ENCODE measurements at places on chromosomes 1 and 21.

DNA sequence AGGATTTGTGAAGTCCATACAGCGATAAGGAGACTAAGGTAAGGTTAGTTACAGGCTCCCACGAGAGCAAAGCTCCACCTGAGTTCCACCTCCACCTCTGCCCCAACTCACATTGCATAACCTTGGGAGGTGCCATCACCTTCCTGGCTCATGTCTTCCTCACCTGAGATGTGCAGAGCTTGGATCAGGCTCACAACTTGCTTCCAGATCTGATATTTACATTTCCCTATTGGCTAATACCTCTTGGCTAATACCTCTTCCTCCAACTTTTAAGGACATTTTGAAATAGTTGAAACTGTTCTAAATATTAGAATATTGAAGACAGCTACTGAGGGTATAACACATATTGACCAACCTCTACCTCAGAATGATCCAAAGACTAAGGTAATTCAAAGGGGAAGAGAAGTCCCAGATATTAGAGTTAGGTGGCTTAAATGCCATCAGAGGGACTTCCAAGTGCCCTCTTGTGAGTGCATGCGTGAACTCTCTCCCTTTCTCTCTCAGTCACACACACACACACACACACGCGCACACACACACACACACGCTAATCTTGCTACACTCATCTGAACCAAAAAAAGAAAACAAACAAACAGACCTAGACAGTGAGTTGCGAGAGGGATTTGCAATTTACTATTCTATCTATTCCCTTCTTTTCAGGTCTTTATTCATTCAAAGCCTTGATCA is 134.3 kb downstream of the PLPP3 start:
- no peak for DNase-seq

- no peak for DNase-seq
Observed at GRCh38 chr1:91830242-91831131, 55.5 kb downstream of the TGFBR3 start.

- DNase-seq = no peak
Observed at GRCh38 chr1:34018285-34018684, 146.7 kb downstream of the CSMD2 start.

- DNase-seq = no peak
Observed at GRCh38 chr1:15851210-15852035, 3.9 kb downstream of the SPEN start.

- no peak for DNase-seq
Observed at GRCh38 chr1:186953876-186954275, 125.1 kb downstream of the PLA2G4A start.

DNA sequence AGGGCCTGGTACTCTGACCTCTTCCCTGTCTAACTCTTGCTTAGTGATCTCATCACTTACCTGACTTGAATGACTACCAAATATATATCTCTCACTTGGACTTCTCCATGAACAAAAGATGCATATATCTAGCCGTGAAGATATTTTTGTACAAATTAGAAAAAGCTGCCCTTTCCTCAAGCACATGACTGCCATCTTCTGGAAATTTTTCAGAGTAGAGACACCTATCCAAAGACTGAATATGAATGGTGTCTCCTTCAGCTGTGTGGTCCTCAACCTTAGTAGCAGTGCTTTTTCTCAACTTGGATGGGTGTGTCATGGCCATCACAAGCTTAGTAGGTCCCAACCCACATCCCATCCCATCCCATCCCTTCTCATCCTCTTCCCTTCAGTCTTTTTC is 142.3 kb downstream of the DNM3 start:
- DNase-seq = no peak

All from activated gamma-delta T cell (primary cell).